ENCODE measurements at places on chromosomes 2 and 18. TPM values are rescaled to one million over a fixed set of nuclear protein-coding genes. Genes with fewer than 3 reads are reported as not detected.

Gene MRO
- total RNA-seq: not detected

Gene COPS8
- 96.6 TPM for total RNA-seq

Gene GPR75
- total RNA-seq: 3.3 TPM

DNA sequence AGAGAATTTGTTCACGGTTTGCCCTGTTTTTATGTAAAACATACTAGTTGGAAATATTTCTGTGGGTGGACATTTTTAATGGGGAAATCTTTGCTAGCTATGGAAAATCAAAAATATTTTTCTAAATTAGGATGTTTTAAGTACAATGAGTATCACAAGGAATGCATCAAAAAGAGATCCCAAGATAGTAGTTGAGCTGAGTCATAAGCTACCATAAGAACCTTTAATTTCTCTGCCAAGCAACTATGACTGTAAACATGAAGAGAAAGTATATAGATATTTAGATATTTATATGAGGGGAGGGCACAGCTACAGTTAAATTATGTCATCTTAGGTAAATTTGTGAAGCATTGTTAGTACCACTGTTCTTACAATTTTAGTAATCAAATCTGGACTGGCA lies 646.2 kb downstream of the XIRP2 start:
- no peaks in the 10 kb centered on the region for H3K36me3 ChIP-seq
- no peak overlapping the region for H3K4me3 ChIP-seq
- H3K27me3 ChIP-seq: no peaks in the 10 kb centered on the region
- no peak for DNase-seq

- H3K4me3 ChIP-seq: no peak overlapping the region
- no peaks in the 10 kb centered on the region for H3K27me3 ChIP-seq
- no peak overlapping the region for H3K27ac ChIP-seq
- peaks cover 59% of the 10 kb centered on the region for H3K4me1 ChIP-seq
- H3K36me3 ChIP-seq: no peaks in the 10 kb centered on the region
Observed at GRCh38 chr2:226122041-226122440, 677.6 kb downstream of the IRS1 start.

Data from HepG2 (cell line).